ENCODE measurements at places on chromosomes 16 and 17. TPM values are rescaled to one million over a fixed set of nuclear protein-coding genes. Genes with fewer than 3 reads are reported as not detected.

Gene LPCAT2
- total RNA-seq: 1.8 TPM

Gene GUCY2D
- not detected for total RNA-seq

Gene MYH11
- 0.05 TPM for total RNA-seq

Gene RASL10B
- 0.71 TPM for total RNA-seq

Gene TUBB3
- total RNA-seq: 2.6 TPM

Gene TEKT3
- not detected for total RNA-seq

Gene FTSJ3
- 99.6 TPM for total RNA-seq

Gene CNTD1
- total RNA-seq: not detected

Gene NECAB2
- total RNA-seq: not detected

Gene RNFT1
- 33.9 TPM for total RNA-seq

Gene CBLN1
- not detected for total RNA-seq

Gene C17orf78
- total RNA-seq: not detected

Gene GP1BA
- total RNA-seq: not detected

Gene CCL3
- 414 TPM for total RNA-seq

Gene KCNH6
- not detected for total RNA-seq

Gene NLGN2
- total RNA-seq: 2.9 TPM

Gene KRTAP4-7
- total RNA-seq: not detected

Gene FA2H
- total RNA-seq: not detected

Gene SPEM1
- total RNA-seq: not detected

Gene CCT6B
- total RNA-seq: 1.3 TPM

Gene ZNF423
- not detected for total RNA-seq

Gene ALOX15B
- total RNA-seq: not detected

Gene CES1
- total RNA-seq: not detected

Gene HYDIN
- total RNA-seq: not detected

Gene C1QTNF8
- total RNA-seq: not detected

Gene HP
- not detected for total RNA-seq

Gene TBX4
- total RNA-seq: not detected

Gene CALB2
- not detected for total RNA-seq

Gene IL17C
- not detected for total RNA-seq

Gene TMEM170A
- 46.0 TPM for total RNA-seq

Gene TNFRSF17
- total RNA-seq: not detected

Gene ATAD5
- total RNA-seq: 31.5 TPM

Gene NKD1
- 1.7 TPM for total RNA-seq

Gene PRSS33
- total RNA-seq: not detected

Gene USP31
- total RNA-seq: 10.0 TPM

Gene KRTAP1-5
- not detected for total RNA-seq

Gene IRX6
- total RNA-seq: not detected

Gene CDK3
- total RNA-seq: 7.4 TPM

Gene CCDC92B
- 0.14 TPM for total RNA-seq

Gene ITFG1
- 26.1 TPM for total RNA-seq

Gene ABCC12
- total RNA-seq: not detected

Gene SMIM5
- total RNA-seq: 0.38 TPM

Gene ABCA10
- total RNA-seq: 0.24 TPM

Gene MAF
- total RNA-seq: 62.8 TPM

Gene MT1M
- total RNA-seq: not detected

All from activated CD4-positive, alpha-beta T cell treated with anti-CD3 and anti-CD28 coated beads, Interleukin-2, amount 10 ng/mL, durations not matched to agents 24 days and 14 days (primary cell).